Glomerular endothelial cell (primary cell): ENCODE measurements at places on chromosomes 2 and 18.

DNA sequence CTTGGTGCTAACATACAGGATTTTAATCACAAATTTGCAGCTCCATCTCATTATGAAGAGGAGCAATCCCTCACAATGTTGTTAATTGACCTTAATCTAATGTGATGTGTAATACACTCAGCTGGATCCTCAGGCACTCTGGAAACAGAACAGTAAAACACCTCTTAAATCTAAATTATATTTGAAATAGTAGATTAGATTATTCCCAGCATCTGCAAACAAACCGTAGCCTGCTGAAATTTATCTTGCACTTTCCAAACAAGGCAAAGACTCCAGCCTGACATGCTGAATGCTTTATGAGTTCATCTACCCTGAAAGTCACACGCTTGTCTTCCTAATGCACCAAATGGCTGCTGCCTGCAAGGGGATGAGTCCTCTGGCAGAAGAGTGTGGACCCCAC lies 402.3 kb upstream of the GYPC start:
- DNase-seq, result no peak

DNA sequence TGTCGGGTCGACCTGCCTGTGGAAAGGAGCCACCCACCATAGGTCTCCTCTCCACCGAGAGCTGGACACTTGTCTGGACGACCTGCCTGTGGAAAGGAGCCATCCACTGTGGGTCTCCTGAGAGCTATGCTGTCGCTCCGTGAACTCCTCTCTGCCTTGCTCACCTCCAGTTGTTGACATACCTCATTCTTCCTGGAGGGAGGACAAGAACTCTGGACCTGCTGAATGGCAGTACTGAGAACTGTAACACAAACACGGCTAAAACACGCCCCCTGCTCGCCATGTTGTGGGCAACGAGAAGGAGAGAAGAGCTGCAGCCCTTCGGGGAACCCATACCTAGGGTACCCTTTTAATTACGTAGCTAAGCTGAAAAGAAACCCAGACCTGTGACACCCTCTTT lies 77.6 kb downstream of the PTPN4 start:
- no peak for DNase-seq

GRCh38 chr2:212845941-212846340 lies 305.5 kb downstream of the IKZF2 start:
- DNase-seq, result no peak

DNA sequence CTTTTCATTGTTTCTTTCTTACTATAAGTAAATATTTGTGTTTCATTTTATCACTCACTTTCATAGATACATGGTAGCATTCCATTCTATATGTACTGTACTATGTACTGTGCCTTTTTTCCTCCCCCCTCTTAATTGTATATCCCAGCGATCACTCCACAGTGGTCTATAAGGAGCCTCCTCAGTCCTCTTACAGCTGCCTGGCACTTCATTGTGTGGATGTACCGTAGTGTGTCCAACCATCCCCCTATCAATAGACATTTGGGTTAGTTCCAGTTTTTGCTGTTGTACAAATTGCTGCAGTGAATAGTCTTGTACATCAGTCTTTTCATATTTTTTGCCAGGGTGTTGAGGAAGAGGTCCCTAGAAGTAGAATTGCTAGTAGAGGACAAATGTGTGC lies 21.4 kb upstream of the DRC1 start:
- no peak for DNase-seq

GRCh38 chr2:20583425-20583881 lies 67.4 kb downstream of the HS1BP3 start:
- no peak for DNase-seq

- no peak for DNase-seq
These were observed 233.3 kb downstream of the AGAP1 start for GRCh38 chr2:235727174-235727573.

DNA sequence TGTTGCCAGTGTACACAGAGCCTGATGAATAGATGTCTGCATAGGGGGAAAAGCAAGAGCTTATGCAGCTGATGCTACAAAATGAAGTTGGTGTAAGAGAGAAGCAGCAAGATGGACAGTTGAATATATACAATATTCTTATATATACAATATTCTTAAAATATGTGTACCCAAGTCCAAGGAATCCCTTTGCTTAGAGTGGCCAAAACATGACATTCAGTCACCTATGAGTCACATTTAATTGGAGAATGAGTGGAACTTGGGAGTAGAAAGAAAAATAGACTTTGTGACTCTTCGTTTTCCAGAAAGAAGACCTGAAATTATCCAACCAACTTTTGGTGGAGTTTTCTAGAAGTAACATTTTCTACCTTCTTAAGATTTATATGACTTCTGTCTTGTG lies 81.8 kb downstream of the SCN9A start:
- no peak for DNase-seq

GRCh38 chr2:33425586-33426031 lies 50.8 kb upstream of the RASGRP3 start:
- no peak for DNase-seq

DNA sequence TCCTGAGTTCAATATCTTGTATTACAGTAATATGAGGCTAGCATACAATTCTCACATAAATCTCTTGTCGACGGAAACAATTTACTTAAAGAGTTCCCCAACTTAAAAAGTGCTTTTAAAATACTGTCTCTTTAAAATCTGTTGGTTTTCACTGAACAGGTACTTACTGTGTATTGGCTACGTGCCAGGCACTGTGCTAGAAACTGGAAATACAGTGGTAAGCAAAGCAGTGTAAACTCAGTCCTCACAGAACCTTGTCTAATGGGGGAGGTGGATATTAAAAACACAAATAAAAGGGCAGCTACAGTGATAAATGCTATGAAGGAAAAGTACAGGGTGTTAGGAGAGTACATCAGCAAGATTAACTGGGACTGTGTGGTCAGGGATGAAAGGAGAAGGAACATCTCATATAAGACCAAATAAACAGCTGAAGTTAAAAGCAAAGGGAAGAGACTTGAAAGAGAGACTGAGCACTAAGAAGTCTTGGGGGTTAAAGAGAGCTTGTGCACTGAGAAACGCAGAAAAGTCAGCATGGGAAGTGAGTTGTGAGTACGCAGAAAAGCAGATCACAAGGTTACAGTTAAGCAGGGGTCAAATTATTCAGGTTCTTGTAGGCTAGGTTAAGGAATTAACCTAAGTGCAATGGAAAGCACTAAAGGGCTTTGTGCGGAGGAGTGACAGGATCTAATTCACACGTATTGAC lies 52.5 kb downstream of the USP40 start:
- no peak for DNase-seq

DNA sequence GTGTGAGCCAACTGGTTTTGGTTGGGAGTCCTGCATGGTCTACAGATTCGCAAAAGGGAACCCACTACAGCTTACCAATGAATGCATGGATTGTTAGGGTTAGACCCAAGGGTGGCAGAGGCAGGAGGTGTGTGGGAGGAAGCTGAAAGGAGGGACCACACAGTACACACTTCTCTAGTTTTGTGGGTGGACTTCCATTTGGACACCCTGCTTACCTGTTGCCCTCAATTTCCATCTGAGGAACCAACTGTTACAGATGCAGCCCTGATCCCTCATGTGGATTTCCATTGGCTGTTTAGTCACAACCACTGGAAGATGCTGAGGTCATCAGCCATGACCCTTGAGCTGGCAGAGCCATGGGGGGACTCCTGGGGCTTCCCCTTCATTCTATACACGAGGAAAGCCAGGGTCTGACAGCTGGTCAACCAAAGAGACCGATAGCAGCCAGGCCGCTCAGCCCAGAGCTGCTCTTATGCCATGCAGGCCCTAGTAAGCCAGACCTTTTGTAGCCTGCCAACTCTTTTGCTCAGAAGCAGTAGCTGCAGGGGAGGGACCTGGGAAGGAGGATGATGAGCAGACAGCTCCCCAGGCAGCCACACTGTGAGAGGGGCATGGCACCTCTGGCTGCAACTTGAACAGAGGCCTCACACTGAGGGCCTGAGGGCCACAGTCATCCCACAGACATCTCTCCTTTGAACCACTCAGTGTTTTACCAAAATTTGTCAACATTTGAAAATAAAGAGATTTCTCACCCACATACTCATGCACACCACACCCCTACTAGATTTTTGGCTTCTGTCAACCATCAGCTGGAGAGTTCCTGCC lies 162.1 kb downstream of the SETBP1 start:
- DNase-seq, result no peak

- DNase-seq, result no peak
These were observed 109.0 kb downstream of the EIPR1 start for GRCh38 chr2:3268705-3269029.

GRCh38 chr18:9792565-9793245 lies 84.6 kb downstream of the RAB31 start:
- no peak for DNase-seq

DNA sequence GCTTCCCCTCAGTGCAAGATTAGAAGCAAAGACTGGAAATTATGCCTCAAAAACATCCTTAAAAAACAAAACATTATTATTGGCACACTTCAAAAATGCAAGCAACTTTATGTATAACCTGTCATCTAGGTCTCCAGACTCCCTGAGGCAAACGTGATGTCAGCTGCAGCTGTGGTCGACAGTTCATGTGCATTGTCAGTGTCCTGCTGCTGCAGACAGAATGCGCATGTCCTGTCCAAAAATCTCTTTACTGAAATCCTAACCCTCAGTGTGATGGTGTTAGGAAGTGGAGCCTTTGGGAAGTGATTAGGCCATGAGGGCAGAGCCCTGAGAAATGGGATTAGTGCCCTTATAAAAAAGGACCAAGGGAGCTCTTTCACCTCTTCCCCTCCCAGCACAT lies 126.9 kb downstream of the CYRIA start:
- DNase-seq, result no peak

DNA sequence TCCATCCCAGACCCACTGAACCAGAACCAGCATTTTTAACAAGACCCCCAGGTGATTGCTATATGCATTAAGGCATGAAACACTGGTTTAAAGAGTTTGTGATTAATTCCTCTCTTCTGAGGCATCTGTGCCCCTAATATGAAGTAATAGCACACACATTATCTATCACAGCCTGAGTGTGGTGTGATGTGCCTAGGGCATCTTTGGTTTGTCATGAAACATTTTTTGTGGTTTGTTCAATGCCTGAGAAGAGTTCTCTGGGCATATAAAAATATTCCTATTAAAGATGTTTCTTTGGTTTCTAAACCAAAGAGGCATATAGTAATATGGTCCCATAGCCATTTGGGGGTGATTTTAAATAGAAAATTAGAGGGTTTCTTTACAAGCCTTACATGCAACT lies 221.7 kb upstream of the SPOPL start:
- DNase-seq, result no peak

- no peak for DNase-seq
These were observed 598 bp upstream of the C2orf69 start for GRCh38 chr2:199910338-199911051.

GRCh38 chr2:9800975-9801726 lies 42.1 kb upstream of the TAF1B start:
- no peak for DNase-seq

DNA sequence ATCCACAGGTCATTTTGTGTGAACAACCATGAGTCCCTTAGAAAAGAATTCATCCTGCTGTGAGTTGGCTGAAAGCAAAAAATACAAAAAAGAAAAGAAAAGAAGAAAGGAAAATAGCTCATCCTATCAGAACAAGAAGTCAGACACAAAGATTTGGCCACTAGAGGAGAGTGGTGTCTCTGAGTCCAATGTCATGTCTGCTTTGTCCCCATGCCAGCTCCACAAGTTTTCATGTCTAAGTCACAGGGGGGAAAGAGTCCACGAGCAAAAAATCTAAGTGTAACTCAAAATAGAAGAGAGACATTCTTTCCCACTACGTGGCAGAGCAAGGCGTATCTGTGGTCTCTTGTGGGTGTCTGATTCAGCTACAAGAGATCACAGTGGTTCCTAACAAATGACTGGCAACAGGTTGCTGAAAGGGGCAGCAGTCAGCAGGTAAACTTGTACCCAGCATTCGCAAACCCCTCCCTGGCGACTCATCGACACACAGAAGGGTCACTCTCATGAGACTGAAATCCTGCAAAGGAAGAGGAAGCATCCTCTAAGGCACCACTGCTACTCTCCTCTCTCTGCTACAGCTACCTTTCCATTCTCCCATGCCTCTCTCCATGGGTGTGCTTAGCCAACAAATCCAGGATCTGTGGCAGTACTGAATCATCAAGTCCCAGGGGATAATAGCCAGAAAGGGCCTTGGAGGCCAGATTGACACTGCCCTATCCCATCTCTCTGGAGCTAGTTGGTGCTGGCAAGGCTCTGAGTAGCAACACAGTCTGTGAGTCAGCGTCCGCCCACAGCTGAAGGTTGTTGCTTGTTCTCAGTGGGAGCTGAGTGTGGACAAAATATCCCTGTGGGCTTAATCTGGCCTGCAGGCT lies 123.0 kb upstream of the SLC39A10 start:
- DNase-seq, result no peak

DNA sequence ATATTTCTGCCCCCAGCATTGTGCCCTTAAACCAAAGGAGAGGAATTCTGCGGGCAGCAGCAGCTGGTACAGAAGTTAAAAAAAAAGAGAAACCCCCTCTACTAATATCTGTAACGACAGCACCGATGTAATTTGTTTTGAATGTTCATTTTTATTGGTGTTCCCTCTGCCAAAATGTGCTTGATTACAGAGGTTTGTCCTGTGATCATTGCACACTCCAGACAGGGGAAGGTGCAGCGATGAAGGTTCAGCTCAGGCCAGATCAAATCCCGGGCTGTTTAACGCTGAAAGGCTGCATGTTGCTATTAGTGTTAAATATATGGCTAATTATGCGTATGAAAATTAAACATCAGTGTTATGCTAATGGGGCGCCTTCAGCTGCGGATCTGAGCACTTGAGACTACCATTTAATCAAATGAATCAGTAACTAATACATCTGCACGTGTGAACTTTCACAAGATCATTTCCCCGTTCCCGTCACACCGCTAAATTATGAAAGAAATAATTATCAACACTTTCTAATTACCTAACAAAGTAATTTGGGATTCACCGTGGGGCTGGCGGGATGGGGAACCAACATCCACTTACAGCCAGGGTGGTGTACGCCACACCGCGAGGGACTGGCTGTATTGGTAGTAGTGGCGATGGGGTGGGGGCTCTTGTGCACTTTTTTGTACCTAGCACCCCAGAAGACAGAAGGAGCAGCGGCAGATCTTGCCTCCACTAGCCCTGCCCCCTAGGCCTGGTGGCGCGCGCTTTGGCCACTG lies 1.5 kb upstream of the DLX1 start:
- no peak for DNase-seq

GRCh38 chr18:50847192-50847591 lies 27.4 kb upstream of the MRO start:
- no peak for DNase-seq

GRCh38 chr2:46854260-46854659 lies 61.3 kb downstream of the MCFD2 start:
- no peak for DNase-seq

GRCh38 chr2:102072741-102073140 lies 69.8 kb upstream of the IL1R1 start:
- no peak for DNase-seq

GRCh38 chr18:13423352-13423751 lies 204.8 kb downstream of the LDLRAD4 start:
- DNase-seq, result no peak
